ENCODE measurements at places on chromosomes 12 and 14.

DNA sequence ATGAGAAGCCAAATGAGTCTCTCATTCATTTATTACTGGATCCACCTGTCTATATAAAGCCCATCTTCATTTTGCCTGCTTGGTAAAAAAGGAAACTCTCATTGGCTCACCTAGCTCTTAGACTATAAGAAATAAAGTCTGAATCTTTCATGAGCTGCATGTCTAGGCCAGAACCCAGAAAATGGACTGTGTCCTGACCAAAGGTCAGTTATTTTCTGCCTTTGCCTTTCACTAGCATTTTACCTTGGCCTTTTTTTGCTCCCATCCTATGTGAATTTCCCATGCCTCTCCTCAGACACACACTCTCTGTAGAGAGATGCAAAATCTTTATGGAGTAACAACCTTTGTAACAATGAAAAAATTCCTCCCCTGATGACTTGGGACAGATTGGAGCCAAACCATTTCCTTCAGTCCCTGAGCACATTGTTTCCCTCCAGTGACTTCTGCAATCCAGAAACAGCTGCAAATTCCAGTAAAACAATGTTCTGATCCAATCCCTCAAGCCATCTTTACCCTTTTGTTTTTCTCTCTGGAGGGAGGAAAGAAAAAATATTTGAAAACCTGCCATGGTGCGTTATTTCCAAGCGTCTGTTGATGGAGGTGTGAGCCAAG is 33.6 kb upstream of the MAP3K9 start:
- no peak for DNase-seq

DNA sequence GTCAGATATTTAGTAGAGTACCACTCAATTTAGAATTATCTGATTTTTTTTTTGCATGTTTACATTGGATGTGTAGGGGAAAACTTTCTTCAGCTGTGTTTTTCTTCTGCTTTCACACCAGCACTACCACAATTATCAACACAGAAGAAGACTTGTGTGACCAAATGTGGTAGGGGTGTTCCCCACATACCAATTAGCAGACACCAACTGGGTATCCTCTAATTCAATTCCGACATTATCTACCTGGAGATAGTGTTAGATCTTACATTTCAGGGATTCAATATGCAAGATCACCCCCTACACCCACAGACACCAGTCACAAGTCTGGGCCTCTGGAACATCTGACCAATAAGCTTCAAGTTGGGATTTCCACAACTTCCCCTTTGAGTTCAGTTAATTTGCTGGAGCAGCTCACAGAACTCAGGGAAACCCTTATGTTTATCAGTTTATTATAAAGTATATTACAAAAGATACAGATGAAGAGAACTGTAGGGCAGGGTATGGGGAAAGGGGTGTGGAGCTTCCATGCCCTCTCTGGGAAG is 4.1 kb upstream of the KLRG1 start:
- DNase-seq, result no peak

DNA sequence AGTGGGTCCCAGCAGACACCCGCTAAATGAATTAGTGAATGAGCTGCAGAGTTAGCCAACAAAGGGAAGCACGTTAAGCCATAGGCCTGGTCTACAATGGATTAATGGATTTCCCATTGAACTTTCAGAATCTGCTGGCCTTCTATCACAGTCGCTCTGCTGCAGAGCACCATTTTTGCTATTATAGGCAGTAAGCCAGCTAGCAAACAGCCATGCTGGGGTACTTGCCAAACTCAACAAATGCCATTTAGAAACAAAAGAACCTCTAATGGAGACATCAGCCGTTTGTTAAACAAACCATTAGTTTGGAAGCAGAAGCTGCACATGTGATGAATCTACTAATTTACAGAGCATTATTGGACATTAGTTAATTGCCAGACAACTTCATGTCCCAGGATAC is 181.1 kb upstream of the STXBP6 start:
- DNase-seq, result no peak

- DNase-seq, result no peak
Observed at GRCh38 chr12:38465020-38465419, 148.4 kb downstream of the ALG10B start.

DNA sequence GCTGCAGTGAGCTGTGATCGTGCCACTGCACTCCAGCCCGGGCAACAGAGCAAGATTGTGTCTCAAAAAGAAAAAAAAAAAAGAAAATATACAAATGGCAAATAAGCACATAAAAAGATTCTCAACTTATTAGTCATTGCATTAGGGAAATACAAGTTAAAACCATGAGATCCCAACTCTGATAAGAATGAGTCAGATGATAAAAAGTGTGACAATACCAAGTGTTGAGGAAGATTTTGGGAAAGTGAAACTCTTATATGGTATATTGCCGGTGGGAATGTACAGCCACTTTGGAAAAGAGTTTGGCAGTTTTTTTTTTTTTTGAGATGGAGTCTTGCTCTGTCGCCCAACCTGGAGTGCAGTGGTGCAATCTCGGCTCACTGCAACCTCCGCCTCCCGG is 7.6 kb upstream of the PRPF40B start:
- peak; percentile 46 for DNase-seq

Measured in fibroblast of villous mesenchyme (primary cell).